ENCODE measurements at places on chromosomes 1 and 21.

DNA sequence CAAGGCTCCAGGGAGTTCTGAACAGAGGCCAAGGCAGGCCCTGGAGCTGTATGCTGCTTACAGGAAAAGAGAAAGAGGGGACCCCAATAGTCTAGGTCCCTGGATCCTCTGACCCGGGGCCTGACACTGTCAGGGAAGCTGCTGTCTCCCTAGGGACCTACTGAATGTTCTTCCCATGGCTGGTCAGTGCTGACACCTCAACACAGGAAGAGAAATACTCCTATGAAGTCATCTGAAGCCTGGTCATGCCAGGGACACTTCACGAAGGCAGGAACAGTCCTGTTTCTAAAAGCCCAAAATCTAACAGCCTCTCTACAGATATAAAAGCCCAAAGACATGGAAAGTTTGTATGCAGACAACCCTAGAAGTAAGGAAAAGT, 1.7 kb upstream of the LAD1 start:
- DNase-seq, result no peak

DNA sequence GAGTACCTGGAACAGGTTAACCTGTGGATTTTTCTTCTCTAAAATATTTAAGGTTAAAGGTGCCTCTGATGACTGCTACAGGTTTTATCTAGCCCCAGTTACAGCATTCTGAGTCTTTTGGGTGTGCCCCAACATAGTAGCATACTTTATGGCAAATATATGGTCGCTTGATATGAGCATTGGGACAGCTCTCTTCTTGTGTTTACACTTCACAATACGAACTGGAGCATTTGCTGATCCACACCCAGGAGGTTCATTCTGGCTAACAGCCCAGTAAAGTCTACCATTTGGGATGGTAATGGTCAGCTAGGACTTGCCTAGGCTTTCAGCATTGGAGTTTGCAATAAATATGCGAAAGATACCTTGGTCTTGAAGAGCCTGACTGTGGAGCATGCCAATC, 101.3 kb downstream of the DISP1 start:
- no peak for DNase-seq

- DNase-seq, result no peak
These were observed 184.7 kb downstream of the ETS2 start for GRCh38 chr21:38990424-38990794.

DNA sequence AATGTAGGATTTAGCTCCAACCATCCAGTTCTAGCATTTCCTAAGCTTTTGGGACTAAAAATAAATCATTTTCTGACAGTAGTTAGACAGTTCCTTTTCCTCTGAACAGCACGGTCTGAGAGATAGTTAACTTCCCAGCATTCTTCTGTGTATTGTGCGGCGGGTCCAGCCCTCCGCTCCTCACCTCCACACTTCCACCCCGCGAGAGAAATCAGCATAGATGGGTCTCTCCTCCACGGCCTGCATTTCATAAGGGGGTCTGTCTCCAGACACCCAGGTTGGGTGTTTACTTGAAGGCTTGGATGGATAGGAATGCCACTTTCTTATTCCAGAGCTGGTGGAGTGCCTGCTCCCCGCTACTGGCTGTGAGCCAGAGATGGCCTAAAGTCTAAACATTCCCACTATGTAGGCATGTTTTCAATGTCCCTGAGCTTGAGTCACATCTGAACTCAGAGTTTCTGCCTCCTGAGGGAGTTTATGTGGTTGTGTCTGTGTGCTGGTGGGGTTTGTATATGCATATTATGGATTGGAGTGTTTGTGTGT, 38.0 kb upstream of the PPP2R5A start:
- DNase-seq, result no peak

GRCh38 chr1:41844255-41844654, 74.5 kb downstream of the HIVEP3 start:
- DNase-seq, result no peak

DNA sequence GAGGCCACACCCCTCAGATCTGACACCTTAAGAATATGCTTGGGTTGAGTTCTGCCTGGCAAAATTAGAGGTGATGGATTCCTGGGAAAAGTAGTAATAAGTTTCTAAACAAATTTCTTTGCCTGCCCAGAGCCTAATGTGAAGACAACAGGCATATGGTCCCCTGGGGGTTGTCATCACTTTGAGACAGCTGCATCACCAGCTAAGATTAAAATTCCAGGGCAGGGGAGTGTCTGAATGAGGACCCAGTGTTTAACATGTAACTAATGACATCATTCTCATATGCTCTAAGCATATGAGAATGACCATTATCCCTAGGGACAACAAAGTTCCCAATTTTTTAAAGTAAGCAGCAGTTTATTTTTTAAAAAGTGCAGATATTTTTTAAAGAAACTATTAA, 432.2 kb downstream of the PCP4 start:
- no peak for DNase-seq

DNA sequence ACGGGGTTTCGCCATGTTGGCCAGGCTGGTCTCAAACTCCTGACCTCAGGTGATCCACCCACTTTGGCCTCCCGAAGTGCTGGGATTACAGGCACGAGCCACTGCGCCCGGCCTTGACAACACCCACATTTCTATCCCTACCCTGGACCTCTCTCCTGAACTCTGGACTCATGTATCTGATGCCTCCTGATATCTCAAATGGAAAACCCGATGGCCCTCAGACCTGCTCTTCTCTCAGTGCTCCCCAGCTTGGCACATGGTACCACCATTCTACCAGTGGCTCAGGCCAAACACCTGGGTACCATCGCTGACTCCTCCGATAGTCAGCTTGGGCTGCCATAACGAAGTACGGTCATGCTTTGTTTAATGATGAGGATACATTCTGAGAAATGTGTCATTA, 8.5 kb upstream of the RHBG start:
- no peak for DNase-seq

DNA sequence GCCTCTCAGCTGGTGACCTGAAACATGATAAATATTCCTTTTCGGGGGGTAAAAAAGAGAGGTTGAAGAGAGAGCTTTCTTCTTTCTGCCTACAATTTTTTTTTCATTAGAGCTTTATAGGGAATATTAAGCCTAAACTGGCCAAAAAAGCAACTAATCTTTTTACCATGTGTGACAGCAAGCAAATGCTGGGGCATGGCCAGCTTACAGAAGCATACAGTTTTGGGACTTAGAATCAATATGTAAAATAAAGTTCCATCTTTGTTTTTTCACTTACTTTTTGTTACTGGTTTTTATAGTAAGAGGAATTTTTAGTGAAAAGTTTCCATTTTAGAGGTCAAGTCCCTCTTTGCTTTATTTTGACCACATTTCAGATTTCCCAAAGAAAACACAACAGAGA, 301.2 kb upstream of the DEPDC1 start:
- DNase-seq, result no peak

DNA sequence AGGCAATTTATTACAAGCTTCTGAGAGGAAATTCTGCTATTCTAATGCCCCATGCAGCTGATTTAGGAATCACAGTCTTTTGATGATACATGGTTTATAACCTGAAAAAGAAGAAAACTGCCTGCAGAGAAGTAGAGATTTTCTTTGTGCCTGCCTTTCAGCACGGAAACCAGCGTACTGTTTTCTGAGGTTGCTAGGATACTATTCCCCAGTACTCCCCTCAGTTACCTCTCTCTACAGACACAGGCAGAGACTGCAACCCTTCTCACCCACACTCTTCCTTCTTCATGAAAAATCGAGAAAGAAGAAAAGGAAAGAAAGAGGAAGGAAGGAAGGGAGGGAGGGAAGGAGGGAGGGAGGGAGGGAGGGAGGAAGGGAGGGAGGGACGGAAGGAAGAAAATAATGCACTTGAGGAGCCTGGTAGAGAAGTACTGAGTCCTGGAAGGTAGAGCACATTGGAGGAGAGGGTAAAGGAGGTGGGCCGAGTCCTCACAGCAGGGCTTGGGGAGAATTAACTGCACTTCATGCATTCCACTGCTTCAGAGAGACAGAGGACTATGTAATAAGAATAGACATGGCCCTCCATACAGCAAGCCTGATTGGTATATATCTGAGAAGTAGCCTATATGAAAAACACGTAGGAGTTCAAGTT, 21.9 kb downstream of the RGS2 start:
- no peak for DNase-seq

DNA sequence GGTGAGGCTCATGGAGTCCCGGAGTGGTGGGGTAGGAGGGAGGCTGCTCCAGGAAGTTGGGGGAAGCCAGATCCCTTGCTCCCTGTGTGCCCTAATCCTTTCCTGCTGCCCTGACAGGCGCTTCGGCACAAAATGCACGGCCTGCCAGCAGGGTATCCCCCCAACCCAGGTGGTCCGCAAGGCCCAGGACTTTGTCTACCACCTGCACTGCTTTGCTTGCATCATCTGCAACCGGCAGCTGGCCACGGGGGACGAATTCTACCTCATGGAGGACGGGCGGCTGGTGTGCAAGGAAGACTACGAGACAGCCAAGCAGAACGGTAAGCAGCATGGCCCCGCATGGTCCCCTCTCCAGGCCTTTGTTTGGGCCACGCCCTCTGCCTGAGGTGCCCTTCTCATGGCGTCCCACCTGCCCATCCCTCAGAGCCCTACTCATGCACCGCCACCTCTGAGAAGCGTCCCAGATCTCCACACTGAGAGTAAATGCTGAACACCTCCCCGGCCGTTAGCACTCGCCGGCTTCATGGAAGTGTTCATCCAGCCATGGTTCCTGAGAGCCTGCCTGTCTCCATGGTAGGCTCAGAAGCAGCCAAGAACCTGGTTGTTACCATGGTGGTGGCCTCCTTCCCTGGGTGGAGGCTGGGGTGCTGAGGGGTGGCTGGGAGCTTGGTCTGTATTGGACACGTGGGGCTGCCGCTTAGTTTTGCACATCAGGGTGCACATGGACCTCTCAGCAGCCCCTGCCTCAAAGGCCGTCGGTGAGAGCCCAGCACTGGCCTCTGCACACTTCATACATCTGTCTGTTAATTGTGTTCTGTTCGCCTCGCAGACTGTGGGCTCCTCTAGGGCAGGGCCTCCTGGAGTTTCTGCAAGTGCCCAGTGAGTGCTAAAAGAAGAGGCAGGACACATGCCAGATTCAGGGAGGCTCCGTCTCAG, 36.5 kb downstream of the LHX4 start:
- no peak for DNase-seq

DNA sequence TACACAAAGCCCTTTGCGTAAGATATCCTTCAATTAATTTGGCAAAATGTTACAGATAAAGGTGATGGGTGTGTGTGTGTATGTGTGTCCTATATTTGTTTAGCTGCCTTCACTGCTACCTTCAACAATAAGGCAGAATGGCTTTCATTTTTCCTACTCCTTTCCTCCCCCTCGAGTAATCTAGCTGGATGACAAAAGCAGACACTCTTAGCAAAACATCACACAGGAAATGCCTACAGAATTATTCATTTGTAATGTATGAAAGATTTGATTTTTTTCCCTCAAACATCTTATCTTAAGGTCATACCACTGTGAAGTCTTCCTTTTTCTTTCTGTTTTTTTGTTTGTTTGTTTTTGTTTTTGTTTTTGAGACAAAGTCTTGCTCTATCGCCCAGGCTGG, 10.6 kb downstream of the PTPN22 start:
- peak; percentile 65 for DNase-seq

GRCh38 chr1:204493984-204494280, 673 bp downstream of the PIK3C2B start:
- DNase-seq, result no peak

All from non-pigmented ciliary epithelial cell (primary cell).